ENCODE measurements at places on chromosomes 2 and 18.

DNA sequence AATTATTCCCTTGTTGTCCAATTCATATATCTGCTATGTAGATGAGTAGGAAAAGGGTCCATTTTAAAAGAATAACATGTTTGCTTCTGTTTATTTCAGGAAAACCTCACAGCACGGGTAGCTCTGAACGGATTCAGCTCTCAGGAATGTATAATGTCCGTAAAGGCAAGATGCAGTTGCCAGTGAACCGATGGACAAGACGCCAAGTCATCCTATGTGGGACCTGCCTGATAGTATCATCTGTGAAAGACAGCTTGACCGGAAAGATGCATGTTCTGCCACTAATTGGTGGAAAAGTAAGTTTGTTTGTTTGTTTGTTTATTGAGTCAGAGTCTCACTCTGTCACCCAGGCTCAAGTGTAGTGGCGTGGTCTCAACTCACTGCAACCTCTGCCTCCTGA is 114.6 kb downstream of the PHLPP1 start:
- no peak for DNase-seq

DNA sequence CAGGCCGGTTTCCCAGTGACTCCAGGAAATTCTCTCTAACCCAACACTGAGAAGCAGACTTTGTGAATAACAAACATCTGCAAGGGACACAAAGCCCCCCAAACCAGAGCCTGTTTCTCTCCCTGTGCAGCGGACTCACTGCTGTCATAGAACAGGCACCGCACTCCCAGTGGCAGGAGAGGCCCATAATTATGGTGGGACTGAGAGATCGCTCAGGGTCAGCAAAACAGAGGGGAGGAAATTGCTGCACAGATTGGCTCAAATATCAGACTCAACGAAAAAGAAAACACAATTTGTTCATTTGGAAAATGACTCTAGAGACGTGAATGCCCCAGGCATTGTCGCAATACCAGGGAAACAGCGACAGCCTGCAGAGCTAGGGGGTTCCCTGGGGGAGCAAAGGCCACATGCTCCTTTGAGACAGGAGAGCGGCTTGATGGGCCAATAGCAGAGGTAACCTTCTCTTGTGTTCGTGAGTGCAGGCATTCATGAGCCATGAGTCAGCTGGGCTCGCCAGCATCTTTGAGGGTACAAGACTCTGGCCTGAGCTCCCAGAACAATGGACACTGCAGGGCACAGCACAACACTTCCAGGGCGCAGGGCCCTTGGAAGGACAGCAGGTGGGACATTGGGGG is 143.3 kb upstream of the KLHL29 start:
- no peak for DNase-seq

GRCh38 chr18:22691946-22692710 is 241.0 kb upstream of the RBBP8 start:
- DNase-seq, result no peak

DNA sequence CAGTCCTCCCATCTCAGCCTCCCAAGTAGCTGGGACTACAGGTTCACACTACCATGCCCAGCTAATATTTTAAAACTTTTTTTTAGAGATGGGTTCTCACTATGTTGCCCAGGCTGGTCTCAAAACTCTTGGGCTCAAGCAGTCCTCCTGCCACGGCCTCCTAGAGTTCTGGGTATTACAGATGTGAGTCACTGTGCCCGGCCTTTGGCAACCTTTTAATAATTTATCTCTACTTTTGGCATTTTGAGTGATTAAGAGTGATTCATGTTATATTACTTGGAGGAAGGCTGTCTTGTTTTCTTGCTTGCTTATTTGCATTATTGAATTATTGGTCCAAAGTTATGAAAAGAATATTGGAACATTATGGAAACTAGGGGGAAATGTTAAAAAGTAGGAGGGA is 24.3 kb downstream of the NCOA1 start:
- DNase-seq, result no peak

DNA sequence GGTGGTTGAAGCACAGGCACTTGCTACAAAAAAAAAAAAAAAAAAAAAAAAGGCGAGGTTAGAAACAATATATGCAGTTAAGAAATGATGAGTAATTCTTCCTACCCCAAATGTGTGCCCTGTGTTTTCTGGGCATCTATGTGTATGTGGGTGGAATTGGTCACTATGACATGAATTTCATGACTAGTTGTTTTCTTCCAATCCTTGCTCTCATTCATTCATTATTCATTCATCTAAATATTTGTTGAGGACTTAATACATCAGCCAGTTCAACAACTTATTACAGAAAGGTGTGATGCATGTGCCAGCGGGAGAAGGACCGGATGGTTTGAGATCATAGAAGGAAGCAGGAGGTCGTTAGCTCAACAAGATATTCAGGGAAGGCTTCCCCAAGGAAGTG is 8.3 kb upstream of the EGR4 start:
- DNase-seq, result no peak

DNA sequence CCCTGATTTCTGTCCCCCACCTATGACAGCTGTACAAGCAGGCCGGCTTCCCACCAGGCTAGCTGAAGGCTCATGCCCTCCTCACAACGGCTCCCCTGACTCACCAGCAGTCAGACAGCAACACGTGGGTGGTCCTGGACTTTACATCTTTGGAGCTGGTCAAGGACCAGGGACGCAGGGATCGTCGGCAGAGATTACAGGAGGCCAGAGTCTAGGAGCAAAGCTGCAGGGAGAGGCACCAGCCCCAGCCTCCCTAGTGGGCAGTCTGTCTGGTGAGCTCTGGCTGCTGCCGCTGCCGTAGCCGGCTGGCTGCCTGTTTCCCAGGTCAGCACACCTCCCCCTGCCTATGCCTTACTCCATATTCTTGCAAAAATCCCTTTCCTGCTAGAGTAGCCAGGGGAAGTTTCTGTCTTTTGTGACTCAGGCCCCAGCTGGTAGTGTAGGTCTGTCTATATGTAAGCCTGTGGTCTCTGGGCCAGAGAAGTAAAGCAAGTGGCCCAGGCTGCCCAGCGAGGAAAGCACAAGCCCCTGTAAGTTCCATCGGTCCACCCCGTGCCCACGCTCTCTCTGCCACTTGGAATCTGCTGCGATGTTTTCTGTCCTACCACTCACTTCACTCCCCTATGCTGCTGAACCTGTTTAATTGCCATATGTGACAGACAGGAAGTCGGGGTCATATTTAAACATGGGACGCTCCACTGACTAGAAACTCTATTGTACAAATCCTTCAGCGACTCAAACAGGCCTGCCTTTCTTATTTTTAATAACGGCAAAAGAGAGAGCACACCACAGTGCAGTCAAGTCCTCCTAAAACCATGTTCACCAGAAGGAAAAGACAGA is 2.4 kb upstream of the ARHGEF4 start:
- DNase-seq, result no peak

DNA sequence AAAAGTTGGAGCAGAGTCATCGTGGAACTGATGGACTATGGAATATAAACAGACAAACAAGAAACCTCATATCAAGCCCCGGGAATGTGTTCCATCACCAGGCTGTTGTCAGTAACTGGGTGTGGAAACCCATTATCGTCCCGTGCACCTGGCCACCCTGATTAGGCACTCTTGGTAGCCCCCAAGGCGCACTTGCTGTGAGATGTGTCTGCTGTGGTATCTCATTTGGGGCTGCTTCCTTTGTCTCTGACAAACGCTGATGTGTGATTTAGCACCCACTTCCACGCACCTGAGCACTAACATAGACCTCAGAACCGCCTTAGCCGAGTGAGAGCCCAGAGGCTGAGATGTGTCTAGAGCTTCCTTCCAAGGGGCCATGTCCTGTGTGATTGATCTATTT is 96.3 kb downstream of the PRPF40A start:
- DNase-seq, result no peak

DNA sequence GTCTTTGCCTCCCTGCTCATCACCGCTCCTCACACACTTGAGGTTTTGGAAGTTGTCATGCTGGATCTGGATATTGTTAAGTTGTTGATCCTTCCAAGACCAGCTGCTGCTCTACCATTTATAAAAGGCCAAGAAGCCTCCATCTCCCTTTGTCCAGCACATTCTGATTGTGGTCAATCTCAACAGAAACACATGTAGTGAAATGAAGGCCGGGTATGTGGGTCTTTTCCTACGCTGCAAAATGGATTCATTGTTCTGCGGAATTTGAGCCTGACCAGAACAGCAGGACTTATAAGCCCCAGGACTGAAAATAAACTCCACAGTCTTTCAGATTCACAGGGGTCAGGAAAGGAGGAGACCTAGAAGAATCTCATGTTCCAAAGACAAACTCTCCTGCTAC is 238.4 kb downstream of the CMPK2 start:
- no peak for DNase-seq

GRCh38 chr2:218465987-218466633 is 47.2 kb downstream of the VIL1 start:
- no peak for DNase-seq

- DNase-seq, result no peak
These were observed 319.7 kb downstream of the SOX11 start for GRCh38 chr2:6011921-6012320.

DNA sequence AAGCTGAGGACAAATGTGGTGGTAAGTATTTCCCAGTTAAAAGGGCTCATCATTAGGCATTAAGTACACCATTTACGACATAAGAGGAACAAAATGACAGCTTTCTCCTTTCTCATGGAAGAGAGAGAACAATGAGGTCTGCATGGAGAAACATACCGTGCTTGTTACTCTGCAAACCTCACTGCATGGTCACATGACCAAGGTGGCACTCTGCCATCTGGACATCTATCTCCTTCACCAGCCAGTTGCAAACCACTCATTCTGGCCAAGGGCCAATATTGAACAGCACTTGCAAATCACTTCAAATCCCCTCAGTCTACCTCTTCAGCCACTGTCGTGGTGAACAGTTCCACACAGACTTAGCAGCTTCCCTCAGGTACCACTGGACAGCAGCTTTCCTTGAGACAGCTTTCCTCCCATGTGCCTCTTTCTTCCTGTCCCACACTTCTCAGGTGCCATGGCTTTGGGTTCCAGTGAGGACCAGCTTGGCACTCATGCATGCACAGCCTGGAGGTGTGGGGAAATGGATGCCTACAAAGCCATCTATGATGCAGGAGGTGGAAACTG is 29.5 kb upstream of the DPP4 start:
- no peak for DNase-seq

GRCh38 chr2:2868085-2868484 is 509.5 kb downstream of the EIPR1 start:
- DNase-seq, result no peak

GRCh38 chr2:191657977-191658376 is 20.0 kb upstream of the NABP1 start:
- no peak for DNase-seq

DNA sequence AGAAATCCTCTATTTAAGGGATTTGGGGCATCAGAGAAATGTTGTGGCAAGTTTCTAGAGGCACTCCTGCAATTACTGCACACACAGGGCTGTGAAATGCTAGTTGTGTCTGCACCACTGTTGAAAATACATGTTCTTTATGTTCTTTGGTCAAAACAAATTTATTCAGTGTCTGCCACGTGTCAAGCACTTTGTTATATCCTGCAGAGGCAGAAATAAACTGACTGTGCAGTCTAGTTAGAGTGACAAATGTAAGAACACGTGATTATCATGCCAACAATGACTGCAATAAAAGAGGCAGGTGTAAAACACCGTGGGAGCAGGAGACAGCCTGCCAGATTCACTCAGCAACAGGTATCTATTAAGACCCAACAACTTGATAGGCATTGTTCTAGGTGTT is 423.3 kb downstream of the LRP1B start:
- DNase-seq, result no peak

- DNase-seq, result no peak
These were observed 631 bp downstream of the MORN2 start for GRCh38 chr2:38876407-38876806.

- no peak for DNase-seq
These were observed 16.3 kb upstream of the MFF start for GRCh38 chr2:227308784-227309183.
